NCI-H524 treated with DMSO at 0.1 percent for 48 hours (cell line): ENCODE measurements at places on chromosomes 12 and 14.

DNA sequence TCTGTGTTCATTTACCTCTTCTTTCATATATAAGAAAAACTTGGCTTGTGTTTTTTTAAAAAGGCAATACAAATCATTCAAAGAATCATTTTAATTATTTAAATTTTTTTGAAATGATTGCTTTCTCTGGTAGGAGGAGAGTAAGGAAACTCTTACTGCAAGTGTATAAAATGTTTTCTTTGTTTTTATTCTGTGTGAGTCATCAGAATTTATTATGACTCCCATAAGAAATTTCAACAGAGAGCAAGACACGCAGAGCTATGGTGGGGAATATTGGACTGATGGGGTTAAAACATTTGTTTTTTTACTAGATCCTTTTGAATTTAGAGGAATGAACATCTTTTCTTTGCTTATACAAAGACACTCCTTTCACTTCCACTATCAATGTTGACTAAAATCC, 119.1 kb upstream of the ATXN7L3B start:
- DNase-seq = no peak

DNA sequence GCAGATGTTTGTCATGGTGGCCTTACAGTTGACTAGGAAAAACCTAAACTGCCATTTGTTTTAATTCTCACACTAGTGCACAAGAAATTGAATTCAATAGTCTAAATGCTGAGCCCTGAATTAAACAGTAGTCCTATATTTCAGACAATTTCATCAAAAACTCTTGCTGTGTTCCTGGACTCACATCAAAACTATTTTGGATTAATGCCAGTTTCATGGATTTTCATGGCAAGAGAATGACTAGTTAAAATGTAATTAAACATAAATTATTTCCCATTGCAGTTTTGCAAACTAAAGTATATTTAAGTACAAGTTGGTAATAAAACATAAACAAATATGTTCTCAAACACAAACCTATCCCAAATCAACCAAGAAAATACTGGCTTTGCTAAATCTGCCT, 468.0 kb upstream of the PRICKLE1 start:
- no peak for DNase-seq

GRCh38 chr12:113797535-113797868, 168.6 kb downstream of the RBM19 start:
- no peak for DNase-seq

DNA sequence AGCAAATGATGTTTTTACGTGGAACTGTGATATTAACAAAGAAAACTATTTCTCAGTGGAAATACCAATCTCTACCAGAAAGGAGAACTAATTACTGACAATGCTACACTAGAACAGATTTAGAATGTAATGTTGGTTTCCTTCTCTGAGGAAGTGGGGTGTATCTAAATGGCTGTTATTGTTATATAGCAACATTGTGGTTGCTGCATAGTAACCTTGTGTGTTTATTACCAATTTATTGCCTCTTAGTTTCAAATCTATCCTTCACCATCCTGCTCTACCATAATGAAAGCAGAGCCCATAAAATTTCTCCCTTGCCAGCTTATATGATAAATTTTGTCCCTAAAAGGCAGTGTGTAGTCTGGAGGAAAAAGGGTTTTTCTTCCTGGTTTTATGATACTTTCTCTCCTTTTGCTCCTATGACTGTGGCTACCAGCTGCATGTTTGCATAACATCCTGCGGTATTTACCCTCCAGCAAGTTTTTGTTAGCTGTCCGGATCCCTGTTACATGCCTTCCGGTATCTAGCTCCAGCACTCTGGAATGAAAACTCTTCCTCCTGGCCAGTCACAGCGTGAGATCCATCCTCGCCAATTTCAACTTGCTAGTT, 5.7 kb upstream of the KLRK1 start:
- no peak for DNase-seq

DNA sequence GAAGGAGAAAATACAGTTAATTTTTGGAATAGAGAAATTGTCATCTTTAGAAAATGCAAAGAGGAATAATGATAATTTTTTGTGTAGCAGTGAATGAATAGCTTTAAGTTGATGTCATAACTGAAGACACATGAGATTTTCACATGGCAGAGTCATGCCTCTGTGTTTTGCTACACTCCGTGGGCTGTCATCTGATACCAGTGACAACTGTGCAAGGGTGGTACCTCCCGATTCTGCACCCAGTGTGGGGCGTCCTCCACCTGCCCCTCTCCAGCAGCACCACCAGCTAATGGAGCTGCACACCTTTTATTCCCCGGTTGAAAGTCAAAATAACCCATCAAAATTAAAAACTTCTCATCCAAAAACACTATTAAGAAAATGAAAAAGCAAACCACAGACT, 47.2 kb downstream of the ANKRD9 start:
- DNase-seq = no peak

GRCh38 chr12:102629262-102629888, 149.0 kb upstream of the IGF1 start:
- no peak for DNase-seq

- no peak for DNase-seq
Observed at GRCh38 chr14:68634332-68634731, 158.5 kb downstream of the ZFP36L1 start.

DNA sequence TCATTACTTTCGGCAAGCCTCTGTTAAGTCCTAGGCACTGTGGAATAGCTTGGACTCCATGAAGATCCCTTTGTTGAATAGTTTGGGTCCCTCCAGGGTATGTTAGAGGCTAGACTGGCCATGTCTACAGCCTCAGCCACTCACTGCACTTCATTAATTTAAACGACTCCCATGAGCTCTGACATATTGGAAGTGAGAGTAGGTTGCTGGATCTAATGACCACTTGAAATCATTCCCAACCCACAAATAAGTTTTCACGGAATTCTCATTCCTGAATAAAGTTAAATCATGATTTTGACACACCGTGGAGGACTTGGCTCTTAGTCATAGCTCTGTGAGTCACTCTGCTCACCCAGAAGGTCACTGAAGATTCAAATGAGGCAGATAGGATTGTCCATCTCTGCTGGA, 21.4 kb upstream of the APPL2 start:
- no peak for DNase-seq

GRCh38 chr12:124159655-124160054, 135.2 kb upstream of the RFLNA start:
- DNase-seq = no peak

GRCh38 chr14:55899531-55899930, 218.7 kb upstream of the PELI2 start:
- no peak for DNase-seq

DNA sequence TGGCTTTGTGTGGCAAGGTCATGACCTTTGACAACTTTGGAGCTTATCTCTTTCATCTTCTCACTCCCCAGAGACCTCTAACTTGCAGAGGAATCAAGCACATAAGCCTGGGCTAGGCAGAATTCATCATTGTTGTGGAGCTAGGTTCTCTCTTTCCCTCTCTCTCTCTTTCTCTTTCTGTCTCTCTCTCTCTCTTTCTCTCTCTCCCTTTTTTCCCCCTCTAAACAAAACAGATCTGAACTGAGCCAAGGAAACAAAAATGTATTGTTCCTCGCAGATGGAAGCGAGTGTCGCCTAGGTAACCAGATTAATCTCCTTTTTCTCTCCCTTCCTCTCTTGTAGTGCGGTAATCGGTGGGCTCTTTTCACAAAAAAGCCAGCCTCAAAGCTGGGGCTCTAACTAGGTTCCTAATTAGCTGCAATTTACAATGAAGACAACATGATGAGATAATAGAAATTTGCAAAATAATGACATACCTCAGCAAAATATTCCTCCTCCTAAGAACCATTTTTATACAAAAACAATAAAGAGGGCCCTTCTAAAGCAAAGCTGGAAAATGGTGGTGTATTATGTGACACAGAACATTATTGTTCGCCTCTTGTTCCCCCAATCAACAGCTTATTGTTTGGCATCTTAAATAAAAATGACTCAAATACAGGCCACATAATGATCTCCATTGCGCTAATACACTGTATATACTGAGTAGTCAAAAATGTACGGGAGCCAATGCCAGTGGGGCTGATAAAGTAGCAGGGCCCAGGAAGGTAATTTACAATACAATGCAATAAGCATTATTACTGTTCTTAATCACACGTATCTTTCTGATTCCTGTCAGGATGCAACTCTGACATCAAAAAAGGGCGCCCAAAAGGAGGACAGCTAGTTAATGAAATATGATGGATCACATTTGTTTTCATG, 65.7 kb upstream of the SOX5 start:
- no peak for DNase-seq

DNA sequence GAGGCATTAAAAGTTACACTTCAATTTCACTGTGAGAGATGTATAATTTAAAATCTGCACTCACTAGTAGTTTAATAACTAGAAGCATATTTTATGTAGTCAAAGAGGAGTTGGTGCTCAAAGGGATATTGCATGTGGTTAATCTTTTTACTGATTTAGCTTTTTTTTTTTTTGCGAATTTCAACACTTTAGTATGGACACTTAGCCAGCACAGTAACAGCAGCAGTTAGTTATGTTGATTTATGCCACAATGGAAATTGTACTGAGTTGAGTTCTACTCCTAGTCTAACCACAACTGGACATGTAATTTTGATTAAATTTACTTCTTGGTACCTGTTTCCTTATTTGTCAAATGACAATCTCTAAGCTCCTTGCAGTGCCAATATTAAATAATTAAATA, 104.2 kb downstream of the RERG start:
- no peak for DNase-seq

GRCh38 chr14:54329082-54329695, 67.6 kb upstream of the CDKN3 start:
- peak; percentile 25 for DNase-seq

DNA sequence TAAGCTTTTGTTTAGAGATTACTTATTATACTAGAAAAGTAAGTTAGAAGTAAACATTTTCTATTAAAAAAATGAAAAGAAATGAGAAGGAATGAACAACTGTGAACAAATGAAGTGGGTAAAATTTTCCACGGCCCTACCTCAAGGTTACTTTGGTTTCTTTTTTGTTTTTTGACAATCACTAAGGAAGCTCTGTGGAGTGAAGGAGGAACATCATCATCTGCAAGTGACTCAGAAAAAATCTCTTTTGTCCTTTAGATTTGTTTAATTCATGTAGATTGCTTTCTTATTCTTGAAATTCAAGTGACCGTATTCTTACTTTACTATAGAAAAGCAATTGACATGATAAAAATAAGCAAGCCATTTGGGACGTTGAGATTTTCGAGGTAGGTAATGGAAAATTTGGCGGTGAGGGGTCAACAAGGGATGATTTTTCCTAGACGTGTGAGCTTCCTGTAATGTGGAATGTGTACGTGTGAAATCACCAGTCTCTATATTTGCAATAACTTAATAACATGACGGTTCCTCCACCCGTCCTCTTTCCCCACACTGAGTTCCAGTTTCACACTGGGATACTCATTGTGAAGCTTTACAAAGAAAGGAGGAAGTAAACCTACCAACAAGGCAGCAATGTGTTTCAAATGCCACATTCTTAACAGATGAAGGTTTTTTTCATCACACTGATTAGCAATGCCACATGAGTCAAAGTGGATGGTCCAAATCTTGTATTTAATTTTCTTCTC, 62.3 kb upstream of the EGLN3 start:
- DNase-seq = no peak

GRCh38 chr12:46490635-46491034, 118.1 kb upstream of the SLC38A2 start:
- no peak for DNase-seq

- DNase-seq = no peak
Observed at GRCh38 chr12:103958621-103959020, 7.1 kb upstream of the TDG start.

DNA sequence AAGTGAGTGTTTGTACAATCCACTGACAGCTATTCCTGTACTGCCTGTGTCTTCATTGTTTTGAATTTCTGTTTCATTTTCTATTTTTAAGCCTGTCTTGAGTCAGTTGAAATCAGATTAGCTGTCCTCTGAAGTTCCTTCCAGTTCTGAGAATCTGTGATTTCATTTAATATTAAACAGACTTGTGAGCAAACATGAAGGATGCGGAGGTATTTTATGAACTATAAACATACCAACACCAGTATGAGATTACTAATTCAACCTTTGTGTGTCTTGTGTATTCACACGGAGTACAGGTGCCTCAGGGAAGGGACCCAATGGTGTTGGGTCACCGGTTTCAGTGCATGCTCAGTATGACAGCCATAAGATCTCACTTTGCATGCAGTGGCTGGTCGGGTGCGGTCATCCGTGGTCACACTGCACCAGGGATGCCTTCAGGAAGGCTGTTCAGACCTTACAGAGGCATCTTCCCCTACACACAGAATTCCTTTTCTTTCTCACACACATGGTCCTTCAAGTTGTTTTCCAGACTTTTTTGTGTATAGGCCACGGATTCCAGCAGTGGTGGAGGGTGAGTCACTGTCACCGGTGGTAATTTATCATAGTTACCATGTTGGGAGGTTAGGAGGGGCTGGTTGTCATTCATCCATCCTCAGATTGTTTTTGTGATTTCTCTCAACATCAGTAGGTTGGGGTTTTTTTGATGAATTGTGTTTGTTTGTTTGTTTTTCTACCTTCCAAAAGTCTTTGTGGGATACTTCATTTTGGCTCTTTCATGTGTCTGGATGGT, 103.0 kb upstream of the SFSWAP start:
- no peak for DNase-seq

DNA sequence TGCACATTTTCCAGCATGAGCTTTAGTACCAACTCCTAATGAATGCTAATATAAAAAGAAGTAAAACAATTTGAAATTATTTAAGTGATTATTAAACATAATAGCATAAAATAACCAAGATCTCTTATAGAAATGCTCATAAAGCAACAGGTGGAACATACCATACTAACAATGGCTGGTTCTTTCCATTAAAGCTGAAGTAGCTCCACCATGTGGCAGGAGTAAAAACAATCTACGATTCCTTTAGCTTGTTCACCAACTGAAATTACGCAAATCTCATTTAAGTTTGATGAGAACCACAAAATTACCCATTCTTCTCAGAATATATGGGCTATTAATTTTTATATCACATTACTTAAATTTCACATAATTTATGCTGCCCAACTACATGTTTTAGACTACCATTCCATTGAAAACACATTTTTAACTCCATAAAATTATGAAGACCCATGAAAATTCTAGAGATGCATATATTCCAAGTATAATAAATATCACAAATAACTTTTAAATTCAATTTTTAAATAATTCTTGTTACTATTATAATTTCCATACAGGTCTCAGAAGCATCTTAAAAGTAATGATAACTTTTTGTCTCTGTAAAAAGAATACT, 213.6 kb downstream of the DAD1 start:
- peak; percentile 16 for DNase-seq

DNA sequence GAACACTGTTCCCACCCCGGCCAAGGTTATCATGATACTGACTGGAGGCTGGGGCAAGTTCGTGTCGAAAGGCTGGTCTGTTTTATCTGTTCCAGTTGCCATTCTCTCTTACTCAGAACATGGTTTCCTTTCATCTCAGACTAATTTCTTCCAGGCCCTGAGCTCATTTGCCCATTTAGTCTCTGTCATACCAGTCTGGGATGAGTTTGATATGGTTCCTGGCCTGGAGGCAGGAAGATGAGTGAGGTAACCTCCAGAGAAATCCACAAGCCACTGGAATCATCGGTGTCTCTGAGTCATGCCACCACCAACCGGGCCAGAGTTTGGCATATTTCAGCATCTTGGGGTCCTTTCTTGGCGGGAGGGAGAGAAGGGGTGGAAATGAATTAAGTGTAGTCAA, 114.7 kb downstream of the NTF3 start:
- DNase-seq = no peak

GRCh38 chr12:105418229-105418628, 87.7 kb downstream of the C12orf75 start:
- no peak for DNase-seq
